Neural crest cell (in vitro differentiated cells): ENCODE measurements at places on chromosomes 5 and 9.

DNA sequence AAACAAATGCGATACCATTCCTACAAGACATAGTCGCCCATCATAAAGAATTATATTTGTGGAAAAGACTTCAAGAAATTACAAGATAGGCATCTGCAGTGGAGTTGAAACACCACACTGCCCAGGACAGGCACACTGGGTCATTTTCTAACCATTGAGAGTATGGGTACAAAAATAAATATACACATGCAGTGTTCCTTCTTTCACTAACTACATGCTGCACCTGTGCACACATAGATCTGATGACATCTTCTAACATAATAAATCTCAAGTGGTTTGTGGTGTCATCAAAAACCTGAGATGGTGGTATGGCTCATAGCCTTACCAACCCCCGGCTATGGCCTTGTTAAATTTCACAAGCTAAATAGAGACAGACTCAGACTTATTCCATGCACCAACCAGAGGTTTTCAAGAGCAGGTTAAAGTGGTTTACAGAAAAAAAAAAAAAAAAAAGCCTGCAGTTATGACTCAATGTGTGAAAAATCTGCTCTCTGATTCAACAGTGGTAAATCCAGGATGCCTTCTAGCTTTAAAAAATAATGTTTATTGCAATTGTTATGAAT lies 12.4 kb upstream of the NFIB start:
- DNase-seq = no peak

- DNase-seq = no peak
Measured at GRCh38 chr9:112355427-112355897, 22.0 kb upstream of the PTBP3 start.

DNA sequence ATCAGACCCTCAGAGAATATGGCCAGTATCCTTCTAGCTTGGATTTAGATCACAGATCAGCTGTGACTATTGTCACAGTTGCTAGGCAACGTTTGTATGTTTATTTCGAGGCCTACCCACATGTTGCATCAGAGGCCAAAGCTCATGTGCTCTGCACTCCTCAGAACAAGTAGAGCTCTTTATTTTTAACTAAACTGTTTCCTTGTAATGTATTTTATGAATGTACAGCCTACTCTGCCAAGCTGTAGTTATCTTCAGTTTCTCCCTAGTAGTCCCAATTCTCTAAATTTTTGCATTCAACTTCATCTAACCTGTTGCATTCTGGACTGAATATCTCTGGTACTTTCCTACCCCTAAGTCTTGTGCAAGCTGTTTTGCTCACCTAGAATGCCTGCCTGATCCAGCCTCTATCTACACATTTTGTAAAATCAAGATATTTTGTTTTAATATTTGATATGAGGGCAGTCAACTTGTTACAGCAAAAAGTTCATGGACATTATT lies 52.8 kb downstream of the CAST start:
- DNase-seq = no peak

GRCh38 chr9:99486684-99487083 lies 264.6 kb downstream of the SEC61B start:
- no peak for DNase-seq

- no peak for DNase-seq
Measured at GRCh38 chr5:5751498-5751897, 329.0 kb downstream of the ICE1 start.

- no peak for DNase-seq
Measured at GRCh38 chr5:14405267-14405666, 176.3 kb upstream of the OTULINL start.
